Epithelial cell of prostate (primary cell): ENCODE measurements at places on chromosomes 12 and 14.

DNA sequence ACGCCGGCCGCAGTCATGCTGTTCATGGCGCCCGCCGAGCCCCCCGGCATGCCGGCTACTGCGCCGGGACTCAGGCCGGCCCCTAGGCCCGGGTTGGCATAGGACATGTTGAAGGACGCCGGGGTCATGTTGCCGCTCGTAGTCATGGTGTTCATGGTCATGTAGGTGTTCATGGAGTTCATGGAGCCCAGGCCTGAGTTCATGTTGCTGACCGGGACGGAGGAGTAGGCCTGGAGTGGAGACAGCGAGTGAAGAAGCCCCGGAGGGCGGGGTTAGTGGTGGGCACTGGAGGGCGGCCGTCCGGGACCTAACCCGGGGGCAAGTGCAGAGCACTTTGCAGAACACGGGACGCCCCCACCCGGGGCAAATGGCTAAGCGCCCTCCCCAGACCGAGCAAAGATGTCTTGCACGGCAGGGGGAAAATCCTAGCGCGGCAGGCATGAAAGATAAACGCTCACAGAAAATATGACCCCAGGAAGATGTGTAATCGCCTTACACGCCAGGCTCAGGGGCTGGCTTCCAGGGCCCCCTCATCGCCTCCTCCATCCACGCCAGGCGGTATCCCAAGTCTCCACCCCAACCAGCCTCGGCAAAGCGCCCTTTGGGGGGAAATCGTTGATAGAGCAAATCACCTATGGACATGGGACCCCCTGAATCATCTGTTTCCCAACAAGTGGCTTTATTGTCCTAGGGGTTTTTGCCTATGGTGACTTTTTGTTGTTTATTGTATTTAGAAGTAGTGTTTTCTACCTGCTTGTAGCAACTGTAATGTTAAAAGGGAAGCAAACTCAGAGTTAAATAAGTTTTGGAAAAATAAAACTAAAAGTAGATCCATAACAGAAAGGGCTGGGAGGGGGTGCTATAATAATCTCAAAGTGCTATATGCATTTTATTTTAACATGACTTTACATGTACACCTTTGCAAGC, 2.3 kb downstream of the FOXA1 start:
- no peak for DNase-seq

- no peak for DNase-seq
Measured at GRCh38 chr14:22426711-22427110, 162.3 kb downstream of the DAD1 start.

- no peak for DNase-seq
Measured at GRCh38 chr14:100222224-100223093, 16.5 kb upstream of the YY1 start.

DNA sequence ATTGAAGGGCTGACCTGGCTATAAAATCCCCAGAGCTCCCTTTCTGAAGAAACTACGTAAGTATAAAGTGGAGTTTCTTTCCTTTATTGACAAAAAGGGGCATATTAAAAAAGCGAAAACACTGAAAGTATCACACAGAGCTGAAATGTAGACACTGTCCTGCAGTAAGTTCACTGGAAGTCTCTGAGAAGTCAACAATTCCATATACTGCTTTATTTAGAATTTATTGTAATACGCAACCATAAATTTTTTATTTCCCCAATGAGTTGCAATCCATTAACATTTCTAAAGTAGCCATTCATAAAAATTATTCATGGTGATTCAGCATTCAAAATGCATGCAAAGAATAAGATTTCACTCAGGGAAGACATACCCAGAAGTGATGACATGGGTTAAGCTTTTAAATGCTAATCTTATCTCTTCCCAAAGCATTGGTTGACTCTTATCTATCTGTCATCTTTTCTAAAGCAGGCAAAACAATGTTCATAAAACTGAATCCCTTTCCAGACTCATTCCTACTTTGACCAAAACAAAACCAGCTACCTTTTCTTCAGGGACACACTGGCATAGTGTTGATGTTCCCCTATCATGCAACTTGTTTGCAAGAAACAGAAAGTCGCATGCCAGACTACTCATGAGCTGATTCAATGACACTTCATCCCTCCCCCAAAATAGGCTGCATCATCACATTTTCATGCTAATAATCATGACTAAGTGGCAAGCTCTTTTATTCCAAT, 17.3 kb downstream of the KITLG start:
- DNase-seq, result no peak

DNA sequence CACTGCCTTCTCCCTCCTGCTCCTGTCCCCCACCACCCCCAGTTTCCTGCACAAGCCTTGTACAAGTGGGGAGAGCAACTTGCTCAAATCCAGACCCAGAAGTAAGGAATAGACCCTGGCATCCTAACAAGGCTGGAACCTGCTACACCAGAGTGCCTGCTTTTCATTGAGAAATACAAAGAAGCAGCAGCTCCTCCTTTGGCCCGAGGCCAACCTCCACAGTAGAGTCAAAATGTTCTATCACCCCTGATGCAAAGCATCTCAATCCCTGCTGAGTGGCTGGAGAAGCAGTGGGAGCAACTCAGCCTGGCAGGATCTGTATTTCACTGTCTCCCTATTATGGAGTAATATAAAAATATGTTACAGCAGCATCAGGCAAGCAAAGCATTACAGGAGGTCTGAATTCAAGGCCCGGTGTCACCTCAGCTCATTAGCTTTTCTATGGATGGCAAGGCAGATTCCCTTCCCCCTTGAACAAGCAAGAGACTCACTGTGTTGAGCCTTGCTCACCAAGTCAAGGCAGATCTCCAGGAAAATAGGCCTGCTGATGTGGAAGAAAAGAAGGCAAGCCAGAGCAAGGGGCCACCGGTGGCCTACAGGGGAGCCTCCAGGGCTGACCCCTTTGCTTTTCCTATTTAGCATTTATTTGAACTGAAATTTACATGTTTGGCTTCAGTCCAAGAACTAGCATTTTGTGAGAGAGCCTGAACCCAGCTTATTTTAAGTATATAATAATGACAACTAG, 186.3 kb upstream of the EGLN3 start:
- DNase-seq, result no peak

DNA sequence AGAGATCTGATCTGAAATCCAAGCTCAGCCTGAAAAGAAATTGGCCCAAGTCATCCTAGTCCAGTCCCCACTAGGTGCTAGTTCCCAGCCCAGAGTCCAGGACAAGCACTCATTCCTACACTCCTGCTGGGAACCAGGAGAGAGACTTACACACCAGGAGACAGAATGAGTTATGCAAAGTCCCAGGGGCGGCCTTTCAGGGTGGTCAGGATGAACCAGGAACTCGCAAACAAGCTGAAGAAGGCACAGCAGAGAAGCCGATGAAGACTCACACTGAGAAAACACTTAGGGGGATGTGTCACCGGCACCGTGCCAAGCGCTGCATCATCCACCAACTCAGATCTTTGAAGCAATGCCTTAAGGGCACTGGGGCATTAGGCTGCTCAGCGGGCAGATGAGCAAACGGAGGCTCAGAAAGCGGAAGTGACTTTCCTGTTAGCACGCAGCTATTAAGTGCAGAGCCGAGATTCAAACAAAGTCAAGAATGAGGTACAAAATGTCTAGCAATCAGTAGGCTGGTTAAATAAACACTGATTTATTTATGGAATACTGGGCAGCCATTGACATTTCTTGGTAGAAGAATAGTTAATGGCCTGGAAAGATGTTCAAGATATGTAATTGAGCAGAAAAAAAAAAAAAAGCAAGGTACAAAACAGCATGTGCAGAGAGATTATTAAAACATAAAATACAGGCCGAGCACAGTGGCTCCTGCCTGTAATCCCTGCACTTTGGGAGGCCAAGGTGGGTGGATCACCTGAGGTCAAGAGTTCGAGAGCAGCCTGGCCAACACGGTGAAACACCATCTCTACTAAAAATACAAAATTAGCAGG, 78.7 kb downstream of the LRRC74A start:
- DNase-seq, result peak; percentile 94

DNA sequence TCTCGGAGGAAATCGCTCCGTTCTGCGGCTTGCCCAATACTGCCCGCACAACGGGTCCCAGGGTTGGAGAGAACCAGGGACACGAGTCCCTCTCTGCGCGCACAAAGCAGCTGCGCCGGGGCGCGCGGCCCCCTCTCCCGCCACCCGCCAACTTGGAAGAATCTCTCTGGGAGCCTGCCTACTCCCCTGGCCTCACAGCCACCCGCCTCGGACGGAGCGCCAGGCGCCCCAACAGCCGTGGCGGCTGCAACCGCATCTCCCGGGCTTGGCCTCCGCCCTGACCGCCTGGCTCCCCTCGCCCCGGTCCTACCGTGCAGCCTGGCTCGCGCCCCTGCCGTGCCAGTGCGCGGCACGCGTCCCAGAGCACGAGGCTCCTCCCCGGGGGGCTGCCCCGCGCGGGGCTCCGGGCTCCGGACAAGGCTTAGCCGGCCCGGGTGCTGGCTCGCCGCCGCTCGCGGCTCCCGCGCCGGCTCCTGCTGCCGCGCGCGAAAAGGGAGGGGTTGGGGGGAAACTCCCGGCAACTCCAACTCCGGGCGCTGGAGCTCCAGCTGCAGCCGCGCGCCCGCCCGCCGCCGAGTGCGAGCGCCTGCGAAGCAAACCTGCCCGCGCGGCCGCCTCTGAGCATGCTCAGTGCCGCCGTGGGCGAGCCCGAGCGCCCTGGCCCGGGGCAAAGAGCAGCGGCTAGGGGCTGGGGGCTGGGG, at the start of gene STXBP6:
Gene STXBP6, minus strand, starts transcription at position 580 of the 701 bp plus-strand sequence. CDS start 75,329 bp downstream, outside the sequence.
- no peak for DNase-seq

GRCh38 chr12:50825372-50825838, 17.3 kb upstream of the TMPRSS12 start:
- no peak for DNase-seq

DNA sequence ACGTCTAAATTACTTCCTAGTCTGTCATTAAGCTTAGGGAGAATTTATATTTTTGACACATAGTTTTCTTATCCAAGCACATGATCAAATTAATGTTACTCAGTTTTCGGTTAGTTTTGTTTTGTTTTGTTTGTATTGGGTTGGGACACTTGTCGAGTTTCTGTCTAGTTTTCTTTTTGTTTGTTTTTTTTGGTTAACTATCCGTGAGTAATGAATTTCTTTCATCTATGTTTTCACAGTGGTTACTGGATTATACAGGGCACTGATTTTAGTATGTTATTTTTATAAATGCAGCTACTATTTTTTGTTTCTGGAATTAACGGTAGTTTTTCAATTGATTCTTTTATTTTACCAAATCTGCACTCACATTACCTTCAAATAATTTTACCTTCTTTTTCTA, 2.7 kb downstream of the KLRF1 start:
- no peak for DNase-seq

DNA sequence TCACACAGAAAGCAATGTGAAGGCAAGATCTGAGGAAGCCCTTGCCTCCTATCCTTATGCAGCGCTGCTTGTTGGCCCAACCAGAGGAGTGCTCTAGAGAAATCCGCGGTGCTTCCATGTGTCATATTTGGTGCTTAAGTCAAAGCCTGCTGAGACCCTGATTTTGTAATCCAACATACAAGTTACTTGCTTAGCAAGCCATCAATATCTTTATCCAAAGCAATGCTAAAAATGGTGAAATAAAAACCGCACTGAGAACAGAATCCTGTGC, 250.0 kb downstream of the MED13L start:
- DNase-seq, result no peak

- no peak for DNase-seq
Measured at GRCh38 chr12:47843226-47843980, 23.7 kb upstream of the HDAC7 start.

- no peak for DNase-seq
Measured at GRCh38 chr14:81963846-81964245, 430.2 kb upstream of the SEL1L start.
